Pancreas (tissue), 10 donors: ENCODE measurements at places on chromosomes 16 and 17. TPM values are rescaled to one million over a fixed set of nuclear protein-coding genes. Genes with fewer than 3 reads are reported as not detected.

- H3K27me3 ChIP-seq, result no peaks in the 10 kb centered on the region
- no peak overlapping the region for H3K4me3 ChIP-seq
- H3K36me3 ChIP-seq, result no peaks in the 10 kb centered on the region
- peak; percentile 84 for DNase-seq
- peaks cover 35% of the 10 kb centered on the region for H3K4me1 ChIP-seq
Measured at GRCh38 chr17:81923302-81924260, 4.0 kb downstream of the MAFG start.

DNA sequence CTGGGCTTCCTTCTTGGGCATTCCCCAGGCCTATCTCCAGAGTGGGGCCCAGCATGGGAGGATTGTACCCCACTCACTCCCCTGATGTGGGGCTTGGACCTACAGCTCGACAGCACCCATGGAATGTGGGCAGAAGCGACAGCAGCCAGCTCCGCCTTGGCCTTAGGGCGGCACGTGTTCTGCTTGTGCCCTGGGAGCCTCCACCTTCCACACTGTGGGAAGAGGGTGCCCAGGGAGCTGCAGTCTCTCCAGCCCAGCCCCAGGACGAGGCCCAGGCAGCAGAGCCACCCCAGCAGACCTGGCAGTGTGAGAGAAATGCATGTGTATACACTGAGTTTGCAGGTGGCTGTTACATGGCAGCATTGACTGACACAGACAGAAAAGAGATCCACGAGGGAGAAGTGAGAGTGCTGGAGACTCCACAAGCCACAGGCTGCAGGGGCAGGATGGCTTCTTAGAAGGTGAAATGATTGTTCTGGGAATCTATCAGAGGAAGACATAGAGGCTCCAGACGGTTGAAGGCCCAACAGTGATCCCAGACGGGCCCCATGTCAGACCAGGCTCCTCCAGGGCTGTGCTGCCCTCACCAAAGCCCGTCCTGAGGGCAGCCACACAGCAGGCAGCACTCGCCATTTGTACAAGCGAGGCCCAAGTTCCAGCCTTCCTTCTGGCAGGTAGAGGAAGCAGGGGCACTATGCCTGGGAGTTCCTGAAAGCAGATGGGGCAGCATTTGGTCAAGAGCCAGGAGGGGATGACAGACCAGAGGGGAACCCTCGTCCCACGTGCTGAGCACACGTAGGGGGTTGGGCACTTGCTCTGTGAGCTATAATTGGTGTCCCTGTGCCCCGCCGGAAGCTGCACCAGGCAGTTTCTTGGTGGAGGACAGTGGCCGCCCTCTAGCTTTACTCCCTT lies 2.8 kb upstream of the DNASE1 start:
- no peaks in the 10 kb centered on the region for H3K36me3 ChIP-seq
- H3K27me3 ChIP-seq, result no peaks in the 10 kb centered on the region
- no peak overlapping the region for H3K4me3 ChIP-seq
- H3K27ac ChIP-seq, result no peak overlapping the region
- DNase-seq, result no peak

DNA sequence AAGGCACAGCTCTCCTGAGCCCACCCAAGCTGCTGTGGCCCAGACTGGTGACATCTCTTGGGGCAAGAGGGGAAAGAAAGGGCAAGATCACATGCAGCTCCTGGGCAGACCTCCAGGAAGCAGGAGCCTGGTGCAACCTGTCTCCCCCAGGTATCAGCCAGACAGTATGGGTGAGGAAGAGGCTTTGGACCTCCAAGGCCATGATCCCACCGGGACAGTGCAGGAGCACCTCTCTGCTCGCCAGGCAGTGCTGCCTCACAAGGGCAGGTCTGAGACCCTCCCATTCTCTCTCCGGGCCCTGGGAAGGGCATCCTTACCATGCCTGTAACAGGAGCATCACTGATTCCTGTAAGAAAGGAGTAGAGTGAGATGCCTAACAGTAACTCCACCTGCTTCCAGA lies 25.6 kb upstream of the COG7 start:
- no peak overlapping the region for H3K27ac ChIP-seq
- no peak for DNase-seq
- H3K27me3 ChIP-seq, result no peaks in the 10 kb centered on the region
- H3K4me1 ChIP-seq, result no peaks in the 10 kb centered on the region

DNA sequence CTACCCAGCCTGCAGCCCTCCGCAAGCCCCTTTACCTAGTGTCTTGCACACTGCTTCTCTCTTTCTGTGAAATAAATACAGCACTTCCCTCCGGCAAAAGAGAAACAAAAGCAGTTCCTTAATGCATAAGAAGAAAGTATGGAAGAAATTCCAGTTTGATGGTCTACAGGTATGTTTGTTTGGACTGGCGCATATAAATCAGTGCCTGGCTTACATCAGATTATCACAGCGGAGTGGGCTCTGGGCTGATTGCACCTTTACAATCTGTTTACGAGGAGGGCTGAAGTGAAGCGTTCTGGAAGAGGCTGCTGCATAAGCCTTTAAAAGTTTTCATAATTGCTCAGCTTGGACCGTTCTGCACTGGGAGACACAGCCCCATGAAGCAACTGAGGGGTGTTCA lies 153.5 kb upstream of the FOXF1 start:
- H3K27ac ChIP-seq, result no peak overlapping the region
- no peak for DNase-seq
- no peak overlapping the region for H3K4me3 ChIP-seq
- H3K36me3 ChIP-seq, result no peaks in the 10 kb centered on the region
- H3K4me1 ChIP-seq, result no peaks in the 10 kb centered on the region

- no peak for DNase-seq
- no peaks in the 10 kb centered on the region for H3K4me1 ChIP-seq
- no peaks in the 10 kb centered on the region for H3K36me3 ChIP-seq
- no peak overlapping the region for H3K27ac ChIP-seq
- H3K27me3 ChIP-seq, result no peaks in the 10 kb centered on the region
Measured at GRCh38 chr16:5328546-5328945, 231.0 kb upstream of the EEF2KMT start.

DNA sequence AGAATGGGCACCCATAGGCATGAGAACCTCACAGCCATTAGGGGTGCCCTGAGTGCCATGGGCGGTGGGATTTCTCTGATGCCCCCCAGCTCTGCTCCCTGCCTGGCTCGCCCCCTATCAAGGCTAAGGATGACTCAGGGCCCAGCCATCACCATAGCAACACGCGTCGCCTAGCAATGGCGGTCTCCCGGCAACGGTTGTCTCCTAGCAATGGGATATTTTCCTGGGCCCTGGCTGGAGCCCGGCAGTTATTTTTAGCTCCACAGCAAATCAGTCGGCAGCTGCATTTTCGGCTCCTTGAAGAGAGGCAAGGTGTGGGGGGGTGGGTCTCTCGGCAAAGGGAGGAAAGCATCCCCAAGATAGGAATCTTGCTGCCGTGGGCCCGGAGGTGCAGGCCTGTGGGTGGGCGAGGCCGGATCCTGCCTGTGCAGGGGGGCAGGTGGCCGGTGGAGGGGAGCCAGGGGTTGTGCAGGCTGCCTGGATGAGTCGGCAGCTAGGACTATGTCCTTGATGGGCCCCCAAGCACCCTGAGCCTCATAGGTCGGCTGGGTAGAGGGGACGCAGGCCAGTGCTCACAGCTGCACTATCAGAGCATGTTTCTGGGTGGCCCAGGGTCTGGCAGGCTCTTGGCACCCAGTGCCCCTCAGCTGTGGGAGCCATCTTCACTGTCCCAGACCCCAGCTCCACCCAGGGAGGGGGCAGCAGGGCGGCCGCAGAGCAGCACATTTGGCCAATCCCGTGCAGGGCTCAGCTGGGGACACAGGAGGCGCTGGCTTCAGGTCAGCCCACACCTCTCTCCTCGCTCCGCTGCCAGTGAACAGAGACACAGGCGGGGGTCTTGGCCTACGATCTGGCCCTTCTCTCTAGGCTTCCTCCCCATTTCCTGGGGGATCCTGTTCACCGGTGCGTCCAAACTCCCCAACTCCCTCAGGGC lies 4.2 kb upstream of the FBXL16 start:
- no peak overlapping the region for H3K4me3 ChIP-seq
- H3K36me3 ChIP-seq, result no peaks in the 10 kb centered on the region
- H3K27ac ChIP-seq, result no peak overlapping the region
- no peaks in the 10 kb centered on the region for H3K27me3 ChIP-seq
- DNase-seq, result peak; percentile 50
- H3K4me1 ChIP-seq, result no peaks in the 10 kb centered on the region

- H3K4me1 ChIP-seq, result no peaks in the 10 kb centered on the region
- H3K4me3 ChIP-seq, result no peak overlapping the region
- DNase-seq, result no peak
- H3K27me3 ChIP-seq, result no peaks in the 10 kb centered on the region
- H3K36me3 ChIP-seq, result no peaks in the 10 kb centered on the region
Measured at GRCh38 chr16:81066681-81067080, 10.4 kb downstream of the C16orf46 start.

- H3K4me3 ChIP-seq, result no peak overlapping the region
- DNase-seq, result no peak
- H3K27me3 ChIP-seq, result no peaks in the 10 kb centered on the region
- H3K36me3 ChIP-seq, result no peaks in the 10 kb centered on the region
- H3K4me1 ChIP-seq, result no peaks in the 10 kb centered on the region
Measured at GRCh38 chr17:43689131-43689530, 27.4 kb upstream of the MEOX1 start.

- H3K4me3 ChIP-seq, result no peak overlapping the region
- H3K27ac ChIP-seq, result no peak overlapping the region
- peaks cover 12% of the 10 kb centered on the region for H3K36me3 ChIP-seq
- no peak for DNase-seq
Measured at GRCh38 chr17:4195306-4195705, 52.3 kb downstream of the CYB5D2 start.

DNA sequence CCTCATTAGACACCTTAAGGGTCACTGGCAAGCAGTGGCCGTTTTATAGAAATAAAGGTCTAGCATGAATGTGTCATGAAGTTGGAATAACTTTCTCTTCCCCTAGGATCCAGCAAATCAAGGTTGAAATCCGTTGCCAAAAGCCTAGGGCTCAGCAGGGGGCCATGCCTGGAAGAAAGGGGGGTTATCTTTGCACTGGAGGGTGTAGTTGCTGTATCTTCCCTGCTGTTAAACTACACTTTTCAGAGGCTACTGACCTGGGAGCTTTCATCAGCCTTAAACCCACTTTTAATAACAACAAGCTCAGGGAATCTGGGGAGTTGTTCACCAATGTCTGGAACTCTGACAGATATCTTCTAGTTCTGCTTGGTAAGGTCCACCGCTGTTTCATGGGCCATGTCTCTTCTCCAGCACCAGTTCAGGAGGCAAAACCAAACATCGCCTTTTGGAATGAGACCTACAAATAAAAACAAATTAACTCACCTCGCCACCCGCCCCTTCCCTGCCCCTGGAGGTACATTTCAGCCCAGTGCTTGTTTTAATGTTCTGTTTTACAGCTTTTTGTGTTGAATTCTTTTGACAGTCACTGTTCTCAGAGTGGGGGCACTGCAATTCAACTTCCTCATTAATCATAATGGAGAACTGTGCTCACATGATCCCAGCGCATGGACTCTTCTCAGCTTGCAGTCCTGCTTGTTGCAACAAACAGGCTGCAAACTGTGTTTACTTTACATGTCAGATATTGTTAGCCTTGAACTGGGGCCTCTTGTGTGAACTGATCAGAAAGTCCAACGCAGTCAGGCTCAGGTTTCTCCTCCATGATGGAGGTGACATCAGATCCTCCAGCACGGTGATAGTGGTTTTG lies 508.7 kb downstream of the KCNJ2 start:
- no peaks in the 10 kb centered on the region for H3K27me3 ChIP-seq
- H3K4me1 ChIP-seq, result no peaks in the 10 kb centered on the region
- no peak overlapping the region for H3K4me3 ChIP-seq
- peak overlapping the region; percentile 19 for H3K27ac ChIP-seq

DNA sequence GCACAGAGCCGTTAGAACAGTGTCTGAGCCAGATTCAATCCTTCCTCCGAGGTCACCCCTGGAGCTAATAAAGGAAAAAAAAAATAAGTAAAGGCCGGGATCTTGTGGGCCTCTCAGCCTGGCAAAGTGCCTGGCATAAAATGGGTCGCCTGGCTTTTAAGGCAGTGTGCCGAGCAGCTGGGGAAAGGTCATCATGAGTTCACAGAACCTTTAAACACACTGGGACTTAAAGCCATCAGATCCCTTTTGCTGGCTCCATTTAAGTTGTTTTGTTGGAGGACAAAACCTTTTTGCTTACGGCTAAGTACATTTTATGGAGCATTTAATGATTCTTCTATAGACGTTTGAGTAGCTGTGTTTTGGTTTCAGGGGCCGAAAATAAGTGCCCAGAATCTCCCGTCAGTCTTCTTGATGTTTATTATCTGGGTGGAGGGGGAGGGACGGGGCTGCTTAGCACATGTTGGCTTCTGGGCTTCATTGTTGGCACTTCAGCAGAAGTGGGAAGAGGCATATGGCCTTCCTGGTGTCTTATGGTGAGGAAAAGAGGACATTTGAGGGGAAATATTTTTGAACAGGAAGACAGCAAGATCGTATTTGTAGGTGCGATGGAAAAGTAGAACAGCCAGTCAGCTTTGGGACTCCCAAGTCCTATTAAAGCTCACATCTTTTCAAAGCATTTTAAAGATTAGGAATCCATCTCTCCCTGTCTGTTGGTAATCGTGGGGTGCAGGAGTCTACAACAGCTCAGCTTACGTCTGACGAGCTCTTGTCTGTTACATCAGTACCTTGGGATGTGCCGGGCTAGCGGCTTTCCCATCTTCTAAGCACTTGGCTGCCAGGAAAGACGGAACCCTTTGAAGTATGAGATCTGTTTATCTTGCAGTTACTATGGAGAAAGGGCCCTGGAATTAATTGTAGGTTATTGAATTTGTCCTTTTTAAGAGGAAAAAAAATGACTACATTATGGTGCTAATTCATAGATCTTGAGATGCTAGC lies 31.1 kb downstream of the RBFOX1 start:
- no peak for DNase-seq
- no peak overlapping the region for H3K4me3 ChIP-seq
- H3K36me3 ChIP-seq, result no peaks in the 10 kb centered on the region
- H3K27me3 ChIP-seq, result no peaks in the 10 kb centered on the region

DNA sequence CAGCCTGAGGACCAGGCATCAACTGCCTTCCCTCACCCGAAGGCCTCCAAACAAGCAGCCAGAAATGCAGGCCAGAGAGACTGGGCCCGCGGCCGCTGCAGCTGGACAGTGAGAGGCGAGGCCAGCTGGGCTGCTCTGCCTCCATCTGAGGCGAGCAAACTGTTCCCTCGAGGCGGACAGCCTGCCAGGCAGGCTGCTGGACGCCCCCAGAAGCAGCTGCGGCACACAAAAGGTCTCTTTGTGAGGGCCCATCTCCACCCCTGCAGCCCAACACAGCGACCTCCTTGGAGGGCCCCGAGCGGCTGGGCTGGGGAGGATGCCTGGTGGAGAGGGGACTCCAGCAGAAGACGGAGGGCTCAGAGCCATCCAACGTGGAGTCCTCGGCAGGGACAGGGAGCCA lies 4.7 kb downstream of the CORO7 start:
- no peaks in the 10 kb centered on the region for H3K4me1 ChIP-seq
- no peak overlapping the region for H3K4me3 ChIP-seq
- H3K27me3 ChIP-seq, result no peaks in the 10 kb centered on the region

- peak; percentile 88 for DNase-seq
- H3K4me3 ChIP-seq, result no peak overlapping the region
- no peak overlapping the region for H3K27ac ChIP-seq
- H3K36me3 ChIP-seq, result peaks cover 57% of the 10 kb centered on the region
- no peaks in the 10 kb centered on the region for H3K4me1 ChIP-seq
Measured at GRCh38 chr16:69741951-69742904, 12.5 kb downstream of the NOB1 start.

The HIRIP3 gene
- 9.5 TPM for polyA plus RNA-seq

The KCNG4 gene
- 0.02 TPM for polyA plus RNA-seq

The TMEM219 gene
- 112 TPM for polyA plus RNA-seq

The CORO1A gene
- polyA plus RNA-seq, result 12.2 TPM

The SLC5A2 gene
- polyA plus RNA-seq, result 4.9 TPM
